ENCODE measurements at places on chromosomes 3 and 15.

DNA sequence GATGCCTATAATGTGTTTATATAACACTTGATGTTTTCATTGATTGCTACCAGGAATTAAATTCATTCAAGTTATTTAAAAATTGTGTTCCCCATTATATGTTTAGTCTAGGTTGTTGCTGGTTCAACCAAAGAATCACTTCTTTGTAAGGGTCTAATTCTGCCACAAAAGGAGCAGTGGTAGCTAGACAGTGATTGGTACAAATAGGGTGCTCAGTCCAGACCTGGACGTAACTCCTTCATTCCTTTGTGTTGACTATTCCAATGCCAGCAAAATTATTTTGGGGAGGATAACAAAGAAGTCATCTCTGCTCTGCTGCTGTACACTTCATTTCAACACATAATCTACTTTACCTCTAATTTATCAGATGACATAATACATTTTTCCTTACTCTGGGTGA is 1.2 kb downstream of the CHMP2B start:
- DNase-seq: no peak

GRCh38 chr3:46874430-46874829 is 3.1 kb upstream of the PTH1R start:
- DNase-seq: no peak

DNA sequence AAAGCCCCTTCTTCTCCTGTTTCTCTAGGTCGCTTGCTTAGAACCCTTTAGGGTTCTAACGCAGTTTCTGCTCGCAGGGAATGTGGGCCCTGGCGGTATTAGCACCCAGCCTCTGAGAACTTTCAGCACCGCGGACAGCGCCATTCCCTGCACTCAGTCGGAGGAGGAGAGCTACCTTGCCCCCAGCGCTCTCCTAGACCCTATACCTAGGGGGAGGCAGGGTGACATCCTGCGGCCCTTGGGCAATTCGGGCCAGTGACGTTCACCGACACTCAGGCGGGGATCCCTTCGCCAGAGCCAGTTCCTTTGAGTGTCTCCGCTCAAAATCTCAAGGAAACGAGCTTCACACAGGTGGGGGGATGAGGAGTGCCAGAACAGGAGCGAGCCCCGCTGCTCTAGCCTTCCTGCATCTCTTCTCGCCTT is 1.3 kb downstream of the SLC7A14 start:
- DNase-seq: no peak

GRCh38 chr3:14516738-14517345 is 23.3 kb downstream of the GRIP2 start:
- DNase-seq: no peak

GRCh38 chr3:160180581-160181216 is 44.5 kb upstream of the C3orf80 start:
- DNase-seq: peak; percentile 43

All from NCI-H2081 treated with DMSO at 0.1 percent for 48 hours (cell line).